ENCODE measurements at places on chromosomes 2 and 18. TPM values are rescaled to one million over a fixed set of nuclear protein-coding genes. Genes with fewer than 3 reads are reported as not detected.

GRCh38 chr2:23138701-23139100 lies 246.3 kb upstream of the KLHL29 start:
- DNase-seq = no peak

GRCh38 chr2:55493220-55493619 lies 26.3 kb upstream of the CFAP36 start:
- no peak for DNase-seq

RAMP1 gene
- 87.4 TPM for total RNA-seq

GRCh38 chr2:157625296-157625695 lies 3.4 kb downstream of the ACVR1C start:
- no peak for DNase-seq

GRCh38 chr2:225040856-225041206 lies 1.4 kb downstream of the DOCK10 start:
- no peak for DNase-seq

DNA sequence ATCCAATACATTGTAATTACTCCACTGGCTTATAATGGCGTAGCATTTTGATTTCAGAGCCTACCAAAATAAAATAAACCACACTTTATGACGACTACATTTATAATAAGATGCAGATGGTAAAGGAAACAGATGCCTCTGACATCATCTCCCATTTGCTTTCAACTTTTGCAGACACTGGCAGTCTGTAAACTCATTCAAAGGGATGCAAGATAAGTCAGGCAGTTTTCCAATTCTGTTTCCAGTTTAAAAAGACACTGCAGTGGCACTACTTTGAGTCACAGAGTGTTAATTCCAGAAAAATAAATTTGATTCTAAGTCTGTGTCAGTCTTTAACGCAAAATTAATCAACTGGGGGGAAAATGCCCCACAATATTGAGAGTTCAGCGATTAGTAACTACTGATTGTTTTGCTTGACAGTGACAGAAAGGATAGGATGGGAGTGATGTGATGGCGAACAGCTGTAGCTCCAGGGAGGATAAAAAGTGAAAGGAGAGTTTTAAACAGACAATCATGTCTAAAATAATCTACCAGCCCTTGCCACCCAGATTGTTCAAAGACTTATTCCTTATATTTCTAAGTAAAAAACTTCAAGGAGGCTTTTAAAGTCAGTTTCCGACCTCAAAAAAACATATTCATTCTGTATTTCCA lies 6.7 kb downstream of the DSEL start:
- DNase-seq = no peak

CD302 gene
- 38.0 TPM for total RNA-seq

CRYGD gene
- total RNA-seq = not detected

CFC1 gene
- total RNA-seq = not detected

GRCh38 chr2:159902722-159903121 lies 104.7 kb upstream of the CD302 start:
- no peak for DNase-seq

DNA sequence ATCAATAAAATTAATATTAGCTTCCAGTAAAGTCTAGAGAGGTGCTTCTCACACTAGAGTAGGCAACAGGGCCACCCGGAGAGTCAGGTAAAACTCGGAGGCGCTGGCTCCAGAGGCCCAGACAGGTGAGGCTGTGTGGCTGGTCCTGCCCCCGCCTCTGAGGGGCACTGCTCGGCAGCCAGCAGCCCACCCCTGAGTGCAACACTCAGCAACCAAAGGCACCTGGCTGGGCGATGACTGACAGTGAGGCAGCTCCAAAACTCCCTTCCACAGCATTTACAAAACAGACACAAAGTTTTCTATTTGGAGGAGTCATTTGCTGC lies 138.8 kb upstream of the ID2 start:
- peak; percentile 17 for DNase-seq

- no peak for DNase-seq
These were observed 3.1 kb downstream of the KCNE4 start for GRCh38 chr2:223055140-223055539.

GPAT2 gene
- 1.7 TPM for total RNA-seq

Data from Peyer's patch (tissue), 4 donors.